ENCODE measurements at places on chromosomes 6 and 20.
A peak's percentile ranks its signal among the peaks of the same experiment; 100 is the strongest.

GRCh38 chr6:95587989-95588388 is 10.7 kb downstream of the MANEA start:
- no peak overlapping the region for H3K27ac ChIP-seq
- H3K4me3 ChIP-seq, result no peak overlapping the region
- no peak for DNase-seq
- H3K36me3 ChIP-seq, result peaks cover 7% of the 10 kb centered on the region

- H3K27ac ChIP-seq, result no peak overlapping the region
- H3K4me3 ChIP-seq, result no peak overlapping the region
- no peak for DNase-seq
- H3K36me3 ChIP-seq, result no peaks in the 10 kb centered on the region
These were observed 73.6 kb upstream of the FLRT3 start for GRCh38 chr20:14410869-14411555.

- H3K4me3 ChIP-seq, result no peak overlapping the region
- no peaks in the 10 kb centered on the region for H3K36me3 ChIP-seq
- DNase-seq, result no peak
- no peaks in the 10 kb centered on the region for H3K4me1 ChIP-seq
These were observed 359.3 kb upstream of the PLCB4 start for GRCh38 chr20:8709627-8710026.

GRCh38 chr6:41092421-41093140 is 19.8 kb downstream of the NFYA start:
- DNase-seq, result no peak
- no peak overlapping the region for H3K27ac ChIP-seq
- peaks cover 51% of the 10 kb centered on the region for H3K36me3 ChIP-seq
- no peaks in the 10 kb centered on the region for H3K27me3 ChIP-seq
- H3K4me3 ChIP-seq, result no peak overlapping the region

- no peaks in the 10 kb centered on the region for H3K27me3 ChIP-seq
- no peaks in the 10 kb centered on the region for H3K4me1 ChIP-seq
- DNase-seq, result no peak
- H3K36me3 ChIP-seq, result no peaks in the 10 kb centered on the region
- no peak overlapping the region for H3K4me3 ChIP-seq
These were observed 37.1 kb downstream of the EYA2 start for GRCh38 chr20:46931699-46932098.

- H3K36me3 ChIP-seq, result peaks cover 28% of the 10 kb centered on the region
- H3K27ac ChIP-seq, result no peak overlapping the region
These were observed 24.3 kb upstream of the FANCE start for GRCh38 chr6:35427851-35428321.

GRCh38 chr6:119608994-119609393 is 259.4 kb upstream of the MAN1A1 start:
- DNase-seq, result no peak
- H3K27me3 ChIP-seq, result no peaks in the 10 kb centered on the region
- no peak overlapping the region for H3K27ac ChIP-seq
- H3K4me1 ChIP-seq, result peaks cover 8% of the 10 kb centered on the region
- no peaks in the 10 kb centered on the region for H3K36me3 ChIP-seq

DNA sequence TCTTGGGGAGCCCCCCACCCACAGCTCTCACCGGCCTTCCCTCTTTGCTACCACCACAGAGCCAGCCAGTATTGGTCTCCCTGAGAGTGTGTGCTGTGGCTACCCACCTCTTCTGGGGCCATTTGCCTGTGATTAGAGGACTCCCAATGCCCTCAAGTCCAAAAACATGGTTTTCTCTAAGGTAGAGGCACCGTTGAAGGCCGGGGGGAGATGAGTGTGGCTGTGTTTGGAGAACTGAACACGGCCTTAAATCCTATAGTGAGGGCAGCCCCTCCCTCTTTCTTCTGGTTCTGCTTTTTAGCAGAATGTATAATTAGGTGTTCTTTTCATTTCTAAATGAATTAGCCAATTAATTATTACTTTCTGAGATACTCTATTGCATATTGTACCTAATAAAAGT is 2.5 kb downstream of the CCR6 start:
- no peak for DNase-seq
- H3K27me3 ChIP-seq, result no peaks in the 10 kb centered on the region
- peaks cover 21% of the 10 kb centered on the region for H3K4me1 ChIP-seq
- no peak overlapping the region for H3K27ac ChIP-seq
- H3K4me3 ChIP-seq, result no peak overlapping the region

DNA sequence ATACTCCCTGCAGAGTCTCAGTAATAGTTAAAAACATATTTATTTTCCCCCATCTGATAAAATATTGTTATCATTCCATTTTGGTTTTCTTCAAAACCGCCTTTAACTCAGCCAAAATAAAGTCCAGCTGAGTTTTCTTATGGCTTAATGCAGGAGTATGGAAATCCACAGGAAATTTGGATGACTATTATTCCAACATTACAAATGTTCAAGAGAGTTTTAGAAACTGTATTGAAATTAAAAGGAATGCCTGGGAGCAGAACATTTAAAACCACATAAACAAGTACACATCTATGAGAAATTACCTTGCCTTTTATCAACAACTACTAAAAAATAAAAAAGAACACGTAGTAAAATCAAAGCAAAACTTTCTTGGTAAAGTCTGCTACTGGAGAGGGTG is 45.7 kb downstream of the NCOA7 start:
- peaks cover 5% of the 10 kb centered on the region for H3K27me3 ChIP-seq
- peaks cover 51% of the 10 kb centered on the region for H3K4me1 ChIP-seq
- H3K4me3 ChIP-seq, result no peak overlapping the region
- DNase-seq, result no peak
- H3K27ac ChIP-seq, result no peak overlapping the region

DNA sequence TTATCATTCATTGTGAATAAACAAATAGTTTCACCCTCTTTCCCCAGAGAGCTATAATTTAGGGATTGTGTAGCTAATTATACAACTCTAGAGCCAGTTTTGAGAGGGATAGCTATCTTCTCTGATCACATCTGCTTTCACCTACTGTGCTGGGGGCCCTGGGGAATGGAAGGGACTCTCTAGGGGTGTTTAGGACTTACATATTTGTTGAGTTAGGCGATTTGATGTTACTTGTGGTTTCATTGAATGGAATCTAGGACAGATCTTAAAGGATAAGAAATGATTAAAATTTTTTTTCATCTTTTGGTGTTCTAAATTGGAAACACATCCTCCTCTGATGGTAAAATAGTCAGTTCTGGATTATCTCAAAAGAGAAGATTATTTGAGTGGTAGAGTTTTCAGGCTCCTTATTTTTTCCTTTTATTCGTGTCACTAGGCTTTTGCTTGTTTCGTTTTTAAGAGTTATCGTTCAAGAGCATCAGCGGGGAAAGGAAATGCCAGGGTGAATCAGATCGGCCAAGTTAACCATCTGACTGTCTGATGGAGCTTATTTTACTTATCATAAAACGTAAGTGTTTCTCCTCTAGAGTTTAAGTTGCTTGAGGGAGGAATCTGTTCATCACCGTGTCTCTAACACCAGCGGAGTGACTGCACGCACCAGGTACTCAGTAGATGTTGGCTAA is 236.7 kb downstream of the FARS2 start:
- no peaks in the 10 kb centered on the region for H3K27me3 ChIP-seq
- H3K4me3 ChIP-seq, result no peak overlapping the region
- no peak for DNase-seq
- H3K4me1 ChIP-seq, result peaks cover 5% of the 10 kb centered on the region

GRCh38 chr6:144265390-144265789 is 19.7 kb upstream of the UTRN start:
- H3K4me1 ChIP-seq, result peaks cover 21% of the 10 kb centered on the region
- H3K36me3 ChIP-seq, result no peaks in the 10 kb centered on the region
- peak overlapping the region; percentile 93 for H3K27ac ChIP-seq
- DNase-seq, result peak; percentile 21

- peaks cover 33% of the 10 kb centered on the region for H3K4me1 ChIP-seq
- DNase-seq, result no peak
- peak overlapping the region; percentile 59 for H3K27ac ChIP-seq
- peaks cover 15% of the 10 kb centered on the region for H3K27me3 ChIP-seq
- peaks cover 39% of the 10 kb centered on the region for H3K36me3 ChIP-seq
These were observed 1.8 kb downstream of the SNRPB start for GRCh38 chr20:2468581-2469407.

GRCh38 chr6:145744619-145745018 is 9.3 kb upstream of the EPM2A start:
- no peak for DNase-seq
- no peaks in the 10 kb centered on the region for H3K36me3 ChIP-seq
- H3K4me3 ChIP-seq, result no peak overlapping the region
- H3K4me1 ChIP-seq, result no peaks in the 10 kb centered on the region
- H3K27ac ChIP-seq, result no peak overlapping the region
- peaks cover 2% of the 10 kb centered on the region for H3K27me3 ChIP-seq

DNA sequence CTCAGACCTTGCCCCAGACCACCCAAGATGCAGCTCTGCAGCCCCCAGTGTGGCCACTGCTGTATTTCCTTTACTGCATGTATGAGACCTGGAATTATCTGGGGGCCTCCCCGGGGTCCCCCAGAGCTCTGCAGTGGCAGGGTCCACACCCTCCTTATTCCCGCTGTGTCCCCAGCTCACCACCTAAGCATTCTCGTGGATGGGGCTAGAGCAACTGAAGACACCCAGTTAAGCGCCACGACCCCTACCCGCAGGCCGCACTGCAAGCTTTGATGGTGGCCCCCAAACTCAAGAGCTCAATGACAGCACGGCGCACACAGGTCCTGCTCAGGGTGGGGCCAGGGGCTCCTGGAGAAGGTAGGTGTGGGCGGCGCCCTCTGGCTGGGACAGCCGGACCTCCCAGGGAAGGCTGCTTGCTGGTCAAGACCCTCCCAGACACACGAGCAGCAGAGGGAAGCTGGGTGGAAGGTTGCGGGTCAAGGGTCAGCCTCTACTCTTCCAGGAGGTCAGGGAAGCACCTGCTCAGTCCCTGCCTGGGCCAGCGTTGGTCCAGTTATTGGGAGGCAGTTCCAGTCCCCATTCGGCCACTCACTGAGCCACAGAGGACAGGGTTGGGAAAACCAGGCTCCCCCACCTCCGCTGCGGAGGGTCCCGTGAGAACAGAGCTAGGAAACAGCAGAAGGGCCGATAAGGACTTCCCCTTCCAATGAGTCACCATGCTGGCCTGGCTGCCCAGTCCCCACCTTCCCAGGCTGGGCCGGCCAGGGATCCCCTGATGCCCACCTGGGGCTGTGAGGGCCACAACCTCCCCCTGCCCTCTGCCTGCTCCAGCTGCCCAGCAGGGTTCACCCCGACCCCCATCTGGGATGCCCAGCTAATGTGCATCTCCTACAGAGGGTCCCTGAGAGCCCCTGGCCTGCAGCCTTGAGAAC is 2.9 kb downstream of the LAMA5 start:
- H3K36me3 ChIP-seq, result no peaks in the 10 kb centered on the region
- H3K27ac ChIP-seq, result no peak overlapping the region
- no peak for DNase-seq
- H3K27me3 ChIP-seq, result peaks cover 4% of the 10 kb centered on the region
- H3K4me3 ChIP-seq, result no peak overlapping the region

DNA sequence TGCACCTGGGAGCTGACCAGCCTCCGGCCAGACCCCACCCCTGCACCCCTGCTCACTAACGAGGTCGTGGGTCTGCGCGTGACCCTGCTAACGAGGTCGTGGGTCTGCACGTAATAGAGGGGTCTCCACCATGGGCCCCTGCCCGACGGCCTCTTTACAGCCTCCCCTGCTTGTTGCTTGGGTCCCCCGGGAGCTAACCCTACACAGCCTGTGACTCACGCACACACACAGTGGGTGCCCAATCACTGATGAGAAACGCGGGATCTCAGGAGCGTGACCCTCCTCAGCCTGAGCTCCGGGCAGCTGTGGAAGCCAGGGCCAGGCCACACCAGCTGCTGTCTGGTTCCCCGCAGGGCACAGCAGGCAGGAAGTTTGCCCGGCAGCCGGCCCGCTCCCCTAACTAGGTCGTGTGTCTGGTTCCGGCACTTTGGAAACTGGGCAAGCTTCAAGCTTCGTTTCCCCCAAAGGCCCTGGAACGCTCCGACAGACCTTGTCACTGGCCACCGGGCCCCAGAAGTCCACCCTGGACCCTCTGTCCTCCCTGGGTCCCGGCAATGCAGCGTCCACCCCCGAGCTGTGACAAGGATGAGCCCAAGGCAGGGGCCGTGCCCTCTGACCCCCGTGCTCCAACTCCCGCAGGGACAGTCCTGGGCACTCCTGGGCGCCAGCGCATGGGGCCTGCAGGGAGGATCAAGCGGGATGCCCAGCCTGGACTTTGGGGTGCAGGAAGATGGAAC is 767 bp downstream of the PTK6 start:
- H3K27ac ChIP-seq, result no peak overlapping the region
- H3K27me3 ChIP-seq, result peaks cover 5% of the 10 kb centered on the region
- H3K4me1 ChIP-seq, result no peaks in the 10 kb centered on the region
- DNase-seq, result peak; percentile 11
- H3K4me3 ChIP-seq, result no peak overlapping the region
- H3K36me3 ChIP-seq, result peaks cover 4% of the 10 kb centered on the region

DNA sequence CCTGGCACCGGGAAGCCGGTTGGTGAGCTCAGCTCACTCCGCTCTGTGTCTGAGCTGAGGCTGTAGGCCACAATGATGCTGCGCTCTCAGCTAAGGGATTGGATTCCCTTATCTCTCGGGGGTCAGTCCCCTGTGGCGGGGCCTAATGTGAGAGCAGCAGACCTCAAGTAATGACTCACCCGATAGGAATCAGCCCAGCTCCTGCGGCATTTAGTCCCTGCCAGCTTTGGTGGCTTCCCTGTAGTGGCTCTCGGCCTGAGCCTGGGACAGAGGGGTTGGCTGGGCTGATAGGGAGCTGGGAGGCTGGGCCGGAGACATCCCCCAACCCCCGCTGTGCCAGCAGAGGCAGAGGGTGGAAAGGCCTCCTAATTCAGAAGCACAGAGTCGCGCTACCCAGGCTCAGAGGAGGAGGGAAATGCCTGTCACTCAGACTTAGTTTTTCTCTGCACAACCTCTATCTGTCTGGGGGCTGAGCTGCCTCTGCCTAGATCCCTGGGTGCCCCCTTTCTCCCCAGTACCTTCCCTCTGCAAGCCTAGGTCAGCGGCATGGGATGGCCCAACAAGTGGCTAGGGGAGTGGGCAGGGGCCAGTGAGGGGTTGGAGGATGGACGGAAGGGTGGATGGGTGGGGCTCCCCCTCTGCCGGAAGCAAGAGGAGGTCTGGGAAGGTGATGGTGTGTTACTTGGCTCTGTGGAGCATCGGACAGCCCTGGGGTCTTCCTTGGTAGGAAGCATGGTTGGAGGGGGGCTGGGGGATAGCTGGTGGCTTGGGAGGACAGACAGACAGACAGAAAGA is 92.2 kb downstream of the CDH22 start:
- H3K4me1 ChIP-seq, result peaks cover 8% of the 10 kb centered on the region
- no peak overlapping the region for H3K27ac ChIP-seq
- DNase-seq, result no peak
- peaks cover 2% of the 10 kb centered on the region for H3K27me3 ChIP-seq
- H3K4me3 ChIP-seq, result no peak overlapping the region
- no peaks in the 10 kb centered on the region for H3K36me3 ChIP-seq
